ENCODE measurements at places on chromosomes 5 and 9. TPM values are rescaled to one million over a fixed set of nuclear protein-coding genes. Genes with fewer than 3 reads are reported as not detected.

GRCh38 chr5:167332309-167332708 lies 959.1 kb upstream of the WWC1 start:
- DNase-seq: no peak

GRCh38 chr5:176747670-176748072 lies 62.7 kb upstream of the UNC5A start:
- DNase-seq: no peak

GRCh38 chr9:124779368-124780059 lies 2.6 kb downstream of the OLFML2A start:
- no peak for DNase-seq

GRCh38 chr5:54696931-54697330 lies 179.4 kb downstream of the SNX18 start:
- DNase-seq: peak; percentile 69

- no peak for DNase-seq
These were observed 76.4 kb upstream of the TARS1 start for GRCh38 chr5:33364406-33364805.

NUTM2F gene
- not detected for total RNA-seq

GRCh38 chr5:134439210-134439654 lies 27.6 kb upstream of the CDKN2AIPNL start:
- peak; percentile 82 for DNase-seq

GRCh38 chr9:122172131-122172530 lies 12.4 kb downstream of the MORN5 start:
- no peak for DNase-seq

ACSL6 gene
- total RNA-seq: 6.7 TPM

DNA sequence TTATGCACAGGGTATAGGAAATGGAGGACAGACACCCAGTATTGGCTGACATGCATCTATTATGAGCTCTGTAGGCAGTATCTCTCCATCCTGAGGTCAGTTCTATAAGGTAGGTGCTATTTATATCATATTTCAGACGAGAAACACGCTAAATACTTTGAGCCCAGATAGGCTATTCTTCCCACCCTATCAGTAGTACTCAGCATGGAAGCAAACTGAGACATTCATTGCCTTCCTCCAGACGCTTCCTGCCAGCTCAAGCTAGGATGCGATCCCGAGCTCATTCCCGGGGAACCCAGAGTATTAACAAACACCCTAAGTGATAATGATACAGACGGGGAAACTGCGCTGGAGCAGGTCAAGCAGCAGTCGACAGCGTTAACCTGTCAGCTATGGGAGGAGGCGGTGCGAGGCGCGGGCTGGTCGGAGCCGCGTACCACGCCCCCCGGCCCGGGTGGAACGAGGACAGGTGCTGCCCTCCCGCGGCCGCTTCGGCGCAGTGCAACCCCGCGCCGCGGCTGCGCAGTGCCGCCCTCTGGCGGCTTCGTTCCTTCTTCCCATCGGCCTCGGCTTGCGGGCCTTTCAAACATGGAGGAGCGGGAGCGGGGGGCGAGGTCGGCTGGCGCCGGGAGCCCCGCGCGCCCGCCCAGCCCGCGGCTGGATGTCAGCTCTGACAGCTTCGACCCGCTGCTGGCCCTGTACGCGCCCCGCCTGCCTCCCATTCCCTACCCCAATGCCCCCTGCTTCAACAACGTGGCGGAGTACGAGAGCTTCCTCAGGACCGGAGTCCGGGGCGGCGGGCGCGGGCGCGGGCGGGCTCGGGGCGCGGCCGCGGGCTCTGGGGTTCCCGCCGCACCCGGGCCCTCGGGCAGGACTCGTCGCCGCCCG lies at the start of gene LSM11:
LSM11 (plus strand) TSS at position 550 of the 888 bp plus-strand sequence; CDS start at position 589, 39 bp downstream.
- peak; percentile 88 for DNase-seq

- no peak for DNase-seq
These were observed 320.0 kb downstream of the ENC1 start for GRCh38 chr5:74320526-74320925.

- DNase-seq: no peak
These were observed 56.3 kb downstream of the DAB2IP start for GRCh38 chr9:121707477-121708424.

GRCh38 chr9:78130004-78130403 lies 98.4 kb upstream of the GNAQ start:
- DNase-seq: peak; percentile 30

DNA sequence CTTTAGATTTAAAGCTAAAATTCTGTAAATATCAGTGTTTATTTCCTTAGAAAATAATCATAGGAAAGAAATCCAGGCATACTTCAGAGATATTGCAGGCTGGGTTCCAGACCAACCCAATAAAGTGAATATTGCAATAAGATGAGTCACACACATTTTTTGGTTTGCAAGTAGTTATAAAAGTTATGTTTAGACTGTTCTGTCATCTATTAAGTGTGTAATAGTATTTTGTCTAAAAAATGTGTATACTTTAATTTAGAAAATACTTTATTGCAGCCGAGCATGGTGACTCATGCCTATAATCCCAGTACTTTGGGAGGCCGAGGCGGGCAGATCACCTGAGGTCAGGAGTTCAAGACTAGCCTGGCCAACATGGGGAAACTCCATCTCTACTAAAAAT lies 6.9 kb upstream of the RIC1 start:
- no peak for DNase-seq

- no peak for DNase-seq
These were observed 16.7 kb upstream of the TNPO1 start for GRCh38 chr5:72799721-72800120.

SV2C gene
- not detected for total RNA-seq

DNA sequence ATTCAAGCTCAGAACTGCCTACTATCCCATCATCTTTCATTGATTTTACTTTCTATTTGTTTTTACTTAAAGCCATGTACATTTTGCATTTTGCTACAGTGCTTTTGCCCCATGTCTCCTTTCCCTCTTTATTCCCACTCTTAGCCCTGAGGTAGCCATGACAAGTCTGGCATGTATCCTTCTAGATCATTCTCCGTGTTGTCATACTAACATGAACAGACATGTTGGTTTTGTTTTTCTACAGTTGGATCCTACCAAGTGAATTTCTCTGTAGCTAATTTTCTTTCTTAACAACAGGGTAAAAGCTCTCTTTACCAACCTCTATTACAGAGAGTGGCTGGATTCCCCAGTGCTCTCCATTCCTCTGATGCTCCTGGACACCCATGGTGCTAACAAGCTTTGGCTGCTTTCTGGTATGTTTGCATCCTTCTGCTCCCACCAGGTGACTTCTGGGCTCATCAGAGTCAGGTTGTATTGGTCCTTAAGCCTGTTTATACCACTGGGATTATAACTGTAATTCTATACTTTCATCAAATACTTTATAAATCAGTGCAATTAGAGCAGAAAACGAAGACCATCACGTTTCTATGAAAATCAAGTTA lies 38.8 kb upstream of the BOD1 start:
- no peak for DNase-seq

ENTREP1 gene
- 26.5 TPM for total RNA-seq

GRCh38 chr5:36242534-36243485 lies 1.1 kb upstream of the NADK2 start:
- no peak for DNase-seq

- peak; percentile 69 for DNase-seq
These were observed 5.7 kb upstream of the STING1 start for GRCh38 chr5:139488260-139488659.

DNA sequence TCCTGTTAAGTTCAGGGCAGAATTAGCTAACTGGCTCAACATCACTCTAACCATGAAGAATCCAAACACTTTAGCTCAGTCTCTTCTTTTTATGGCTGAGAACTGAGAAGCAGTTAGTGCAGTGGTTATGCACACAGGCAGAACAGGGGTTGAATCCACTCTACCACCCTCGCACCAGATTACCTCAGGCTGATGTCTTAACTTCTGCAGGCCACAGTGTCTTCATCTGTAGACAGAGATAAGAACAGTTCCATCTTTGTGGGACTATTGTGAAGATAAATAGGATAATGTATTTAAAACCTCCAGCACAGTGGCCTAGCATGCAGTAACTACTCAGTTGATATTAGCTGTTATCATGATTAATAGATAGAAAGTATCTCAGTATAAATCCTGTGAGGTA lies 54.8 kb downstream of the FAM114A2 start:
- DNase-seq: no peak

MYO10 gene
- total RNA-seq: 3.1 TPM

GRCh38 chr5:160542281-160542680 lies 120.6 kb downstream of the PTTG1 start:
- DNase-seq: no peak

GRCh38 chr9:22073349-22073748 lies 64.2 kb upstream of the CDKN2B start:
- DNase-seq: no peak

SLC26A2 gene
- total RNA-seq: 6.9 TPM

FGF10 gene
- 3.7 TPM for total RNA-seq

KIF3A gene
- total RNA-seq: 7.4 TPM

GRCh38 chr5:180645274-180646204 lies 3.9 kb downstream of the FLT4 start:
- DNase-seq: peak; percentile 55

Measured in right cardiac atrium (tissue), 5 donors.